ENCODE measurements at places on chromosomes 5 and 9.

DNA sequence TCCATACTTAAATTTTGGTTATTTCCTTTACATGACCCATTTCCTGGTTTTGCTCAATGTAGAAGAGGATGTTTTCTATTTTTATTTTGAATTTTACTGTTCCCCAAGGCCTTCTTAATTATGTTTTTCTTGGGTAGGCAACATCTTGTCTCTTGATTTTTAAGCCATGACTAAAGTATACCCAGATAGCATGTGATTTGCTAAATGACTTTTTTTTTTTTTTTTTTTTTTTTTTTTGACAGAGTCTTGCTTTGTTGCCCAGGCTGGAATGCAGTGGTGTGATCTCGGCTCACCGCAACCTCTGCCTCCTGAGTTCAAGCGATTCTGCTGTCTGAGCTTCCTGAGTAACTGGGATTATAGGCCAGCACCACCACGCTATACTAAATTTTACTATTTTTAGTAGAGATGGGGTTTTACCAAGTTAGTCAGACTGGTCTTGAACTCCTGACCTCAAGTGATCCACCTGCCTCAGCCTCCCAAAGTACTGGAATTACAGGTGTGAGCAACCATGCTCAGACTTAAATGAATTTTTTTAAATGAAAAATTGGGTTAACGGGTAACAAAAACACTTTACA lies 198.6 kb upstream of the DAB2 start:
- no peak for DNase-seq

DNA sequence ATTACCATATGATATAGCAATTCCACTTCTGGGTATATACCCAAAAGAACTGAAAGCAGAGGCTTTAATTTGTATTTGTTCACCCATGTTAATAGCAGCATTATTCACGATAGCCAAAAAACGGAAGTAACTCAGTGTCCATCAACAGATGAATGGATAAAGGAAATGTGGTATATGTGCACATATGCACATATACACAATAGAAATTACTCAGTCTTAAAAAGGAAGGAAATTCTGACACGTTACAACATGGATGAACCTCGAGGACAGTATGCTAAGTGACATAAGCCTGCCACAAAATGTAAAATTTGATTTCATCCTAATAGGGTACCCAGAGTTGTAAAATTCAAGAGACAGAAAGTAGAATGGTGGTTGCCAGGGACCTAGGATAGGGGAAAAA lies 54.9 kb downstream of the NUP155 start:
- no peak for DNase-seq

DNA sequence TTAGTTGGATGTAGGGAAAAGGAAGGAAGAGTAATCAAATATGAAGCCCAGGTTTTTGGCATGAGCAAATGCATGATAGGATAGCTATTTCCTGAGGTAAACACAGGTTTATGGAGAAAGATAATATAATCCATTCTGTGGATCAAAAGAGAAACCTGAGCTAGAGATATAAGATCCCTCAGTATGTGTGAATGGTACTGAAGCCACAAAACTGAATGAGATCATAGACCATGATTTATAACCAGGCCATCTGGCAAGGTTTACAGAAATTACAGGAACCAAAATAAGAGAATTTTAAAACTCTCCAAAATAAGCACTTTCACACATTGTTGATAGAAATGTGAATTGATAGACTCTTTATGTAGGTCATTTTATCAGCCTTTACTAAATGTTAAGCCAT lies 28.7 kb upstream of the ECM2 start:
- DNase-seq, result no peak

- DNase-seq, result no peak
Measured at GRCh38 chr5:52996979-52997378, 7.8 kb downstream of the ITGA2 start.

DNA sequence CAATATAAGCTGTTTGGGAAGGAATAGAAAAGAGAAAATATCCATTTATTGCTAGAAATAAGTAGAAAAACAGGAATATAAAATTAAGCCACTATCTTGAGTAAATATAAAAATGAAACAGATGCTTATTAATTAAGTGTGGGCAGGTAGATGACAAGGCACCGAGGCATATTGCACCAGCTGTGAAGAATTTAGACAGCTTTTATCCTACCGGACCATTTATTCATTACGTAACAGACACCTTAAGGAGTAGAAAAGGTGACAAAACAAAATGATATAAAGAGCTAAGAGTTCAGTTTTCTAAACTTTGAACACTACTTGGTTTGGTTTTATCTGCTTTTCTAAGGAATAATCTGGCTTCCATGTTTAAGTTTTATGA lies 404.1 kb downstream of the PTPRD start:
- no peak for DNase-seq

DNA sequence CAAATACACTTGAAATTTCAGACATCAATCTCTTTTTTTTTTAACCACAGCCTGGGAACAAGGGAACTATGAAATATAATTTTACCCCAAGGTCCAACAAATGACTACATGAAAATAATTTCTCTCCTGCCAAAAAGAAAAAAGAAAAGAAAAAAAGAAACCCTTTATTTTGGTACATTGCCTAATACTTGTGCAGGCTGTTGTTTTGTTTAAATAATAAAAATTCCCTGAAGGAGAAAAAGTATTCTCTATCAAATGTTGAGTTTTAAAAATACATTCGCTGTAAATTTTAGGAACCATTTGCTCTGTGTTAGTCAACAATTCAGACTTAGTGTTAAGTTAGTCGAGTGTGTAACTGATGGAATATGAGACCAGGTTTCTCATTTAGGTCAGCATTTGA lies 155.4 kb downstream of the PRDM6 start:
- no peak for DNase-seq

DNA sequence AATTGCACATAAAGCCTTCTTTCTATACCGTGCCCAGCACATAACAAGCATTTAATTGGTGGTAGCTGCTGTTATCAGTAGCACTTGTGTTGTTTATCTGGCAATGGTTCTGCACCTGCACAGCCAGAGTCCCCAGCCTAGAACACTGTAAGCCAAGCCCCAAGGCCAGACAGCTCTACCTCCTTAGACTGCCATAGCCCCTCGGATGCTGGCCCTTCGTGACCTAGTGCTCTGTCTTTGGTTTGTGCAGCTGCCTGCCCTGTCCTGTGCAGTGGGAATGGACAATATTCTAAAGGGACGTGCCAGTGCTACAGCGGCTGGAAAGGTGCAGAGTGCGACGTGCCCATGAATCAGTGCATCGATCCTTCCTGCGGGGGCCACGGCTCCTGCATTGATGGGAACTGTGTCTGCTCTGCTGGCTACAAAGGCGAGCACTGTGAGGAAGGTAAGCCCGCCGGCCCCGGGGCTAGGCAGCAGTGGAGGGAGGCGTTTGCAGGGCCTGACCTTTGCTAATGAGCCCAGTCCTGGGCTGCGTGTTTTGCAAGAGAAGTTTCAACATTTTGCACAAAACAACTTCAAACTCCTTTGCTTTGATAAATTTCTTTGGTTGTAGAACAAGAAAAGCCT lies 173.3 kb upstream of the WWC1 start:
- DNase-seq, result no peak

DNA sequence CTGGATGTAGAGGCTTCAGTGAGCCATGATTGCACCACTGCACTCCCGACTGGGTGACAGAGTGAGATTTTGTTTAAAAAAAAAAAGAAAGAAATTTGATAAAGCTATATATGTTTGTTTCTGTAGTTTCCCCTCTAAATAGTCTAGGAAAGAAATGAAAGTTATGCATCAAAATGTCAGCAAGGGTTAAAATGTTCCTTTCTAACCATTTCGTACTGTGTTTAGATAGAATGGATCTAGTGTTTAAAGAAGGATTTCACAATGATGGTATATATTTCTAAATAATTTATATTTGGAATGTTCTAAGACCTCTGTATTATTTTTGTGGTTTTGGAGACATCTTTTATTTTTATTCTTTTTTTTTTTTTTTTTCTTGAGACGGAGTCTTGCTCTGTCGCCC lies 22.7 kb downstream of the TEK start:
- DNase-seq, result no peak

DNA sequence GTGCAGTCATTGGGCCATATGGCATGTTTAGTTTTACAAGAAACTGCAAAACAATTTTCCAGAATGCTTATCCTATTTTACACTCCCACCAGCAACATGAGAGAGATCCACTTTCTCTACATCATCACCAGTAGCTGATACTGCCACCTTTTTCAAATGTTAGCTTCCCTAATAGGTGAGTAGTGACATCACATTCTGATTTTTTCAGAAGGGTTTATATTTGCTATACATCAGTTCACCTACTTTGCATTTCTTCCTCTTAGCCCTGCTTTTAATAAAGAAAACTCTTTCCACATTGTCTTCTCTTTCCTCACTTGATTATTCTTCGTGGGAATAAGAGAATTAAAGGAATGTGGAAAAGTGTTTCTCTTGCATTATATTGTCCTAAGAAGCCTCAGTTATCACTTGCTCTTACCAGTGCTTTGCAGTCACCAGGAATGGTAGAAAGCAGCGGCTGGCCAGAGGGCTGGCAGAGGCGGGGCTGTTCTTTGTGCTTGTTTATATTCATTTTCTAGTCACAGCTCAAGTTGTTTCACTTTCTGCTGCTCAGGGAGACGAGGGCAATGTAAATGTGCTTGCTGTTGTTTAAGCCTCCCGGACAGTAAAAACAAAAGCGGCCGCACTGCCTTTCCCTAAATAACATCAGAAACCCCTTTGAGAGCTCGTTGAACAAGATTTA lies 164.8 kb downstream of the HSD17B3 start:
- DNase-seq, result no peak

DNA sequence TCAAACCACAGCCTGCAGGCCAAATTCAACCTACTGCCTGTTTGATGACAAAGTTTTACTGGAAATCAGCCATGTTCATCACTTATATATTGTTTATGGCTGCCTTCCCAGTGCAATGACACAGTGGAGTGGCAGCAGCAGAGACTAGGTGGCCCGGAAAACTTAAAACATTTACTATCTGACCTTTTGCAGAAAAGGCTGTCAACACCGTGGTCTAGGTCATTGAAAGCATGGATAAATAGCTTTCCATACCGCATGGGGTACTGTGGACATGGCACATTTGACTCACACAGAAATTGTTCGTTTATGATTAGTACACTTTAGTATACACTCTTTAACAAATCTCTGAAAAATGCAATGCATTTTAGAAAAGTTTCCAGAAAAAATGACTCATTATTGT lies 298.3 kb upstream of the EFNA5 start:
- DNase-seq, result no peak

All from stimulated activated CD8-positive, alpha-beta memory T cell treated with anti-CD3 and anti-CD28 coated beads, Interleukin-15, amount 100 ng/mL, for 4 hours (primary cell).